MM.1S (cell line): ENCODE measurements at places on chromosomes 16 and 17.

- DNase-seq, result peak; percentile 10
Measured at GRCh38 chr16:57192720-57193486, 6.8 kb downstream of the RSPRY1 start.

DNA sequence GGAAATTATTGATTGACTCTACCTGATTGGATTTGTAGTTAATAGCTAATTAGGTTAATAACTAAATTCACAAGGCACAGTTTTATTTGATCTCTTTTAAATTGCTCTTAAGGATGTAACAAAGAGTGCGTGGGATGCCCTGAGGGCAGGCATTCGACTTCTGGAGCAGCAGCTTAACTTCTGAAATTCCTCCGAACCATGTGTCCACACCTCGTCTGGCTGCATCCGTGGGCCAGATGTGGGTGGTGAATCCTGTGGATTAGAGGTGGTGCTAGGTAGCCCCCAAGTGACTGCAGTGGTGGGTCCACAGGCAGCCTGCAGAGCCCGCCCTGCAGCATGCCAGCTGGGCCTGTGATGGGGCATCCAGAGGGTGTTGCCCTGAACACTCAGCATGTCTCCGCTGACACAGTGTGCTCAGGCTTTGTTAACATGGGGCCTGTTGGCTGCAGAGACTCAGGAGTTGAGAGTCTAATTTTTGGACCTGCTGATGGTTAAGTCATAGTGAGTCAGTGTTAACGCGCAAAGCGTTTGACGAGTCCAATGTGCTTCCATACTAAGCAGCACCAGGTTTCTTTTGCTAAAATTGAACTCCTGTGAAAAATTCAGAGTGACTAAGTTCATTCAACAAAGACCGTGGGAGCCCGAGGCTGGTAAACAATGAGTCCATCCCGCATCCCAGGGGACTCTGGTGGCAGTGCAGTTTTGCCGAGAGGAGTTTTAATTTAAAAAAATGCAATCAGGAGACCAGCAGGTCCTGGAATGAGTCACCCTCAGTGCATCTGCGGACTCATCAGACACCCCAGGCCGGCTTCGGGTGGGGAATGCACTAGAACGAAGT is 3.8 kb upstream of the NPB start:
- no peak for DNase-seq

DNA sequence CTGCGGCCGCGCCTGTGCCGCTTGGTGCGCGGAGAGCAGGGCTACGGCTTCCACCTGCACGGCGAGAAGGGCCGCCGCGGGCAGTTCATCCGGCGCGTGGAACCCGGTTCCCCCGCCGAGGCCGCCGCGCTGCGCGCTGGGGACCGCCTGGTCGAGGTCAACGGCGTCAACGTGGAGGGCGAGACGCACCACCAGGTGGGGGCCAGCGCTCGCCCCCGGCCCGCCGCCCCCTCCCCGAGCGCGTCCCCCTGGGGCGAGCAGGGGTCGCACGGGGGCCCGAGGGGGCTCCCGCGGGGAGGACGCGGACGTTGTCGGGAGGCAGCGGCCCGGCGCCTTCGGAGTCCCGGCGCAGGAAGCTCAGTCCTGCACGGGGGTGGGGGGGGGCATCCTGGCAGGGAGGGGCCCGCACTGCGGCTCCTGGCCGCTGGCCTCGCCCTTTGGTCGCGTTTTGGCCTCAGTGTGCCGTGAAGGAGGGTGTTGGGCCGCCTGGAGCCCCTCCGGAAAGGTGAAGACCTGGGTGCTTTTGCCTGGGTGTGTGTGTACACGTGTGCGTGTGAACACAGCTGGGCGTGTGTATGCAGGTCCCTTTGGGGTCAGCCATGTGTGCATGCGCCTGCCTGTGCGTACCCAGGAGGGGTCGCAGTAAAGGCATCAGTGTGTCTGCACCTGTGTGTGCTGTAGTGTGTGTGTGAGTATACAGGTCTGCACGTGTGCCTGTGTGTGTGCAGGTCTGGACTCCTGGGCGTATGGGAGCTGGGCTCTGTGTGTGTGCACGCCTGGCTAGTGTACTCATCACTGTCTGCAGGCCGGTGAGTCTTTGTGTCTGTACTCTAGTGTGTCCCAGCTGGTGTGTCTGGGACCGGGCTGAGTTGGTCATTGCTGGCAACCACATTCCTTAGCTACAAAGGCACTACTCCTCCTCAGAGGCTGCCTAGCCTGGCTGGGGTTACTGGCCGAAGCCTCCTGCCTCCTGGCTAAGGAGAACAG is 615 bp downstream of the NHERF2 start:
- peak; percentile 7 for DNase-seq

GRCh38 chr17:33680472-33680871 is 387.4 kb upstream of the ASIC2 start:
- DNase-seq, result no peak

GRCh38 chr17:27473190-27473747 is 17.0 kb downstream of the KSR1 start:
- DNase-seq, result no peak

DNA sequence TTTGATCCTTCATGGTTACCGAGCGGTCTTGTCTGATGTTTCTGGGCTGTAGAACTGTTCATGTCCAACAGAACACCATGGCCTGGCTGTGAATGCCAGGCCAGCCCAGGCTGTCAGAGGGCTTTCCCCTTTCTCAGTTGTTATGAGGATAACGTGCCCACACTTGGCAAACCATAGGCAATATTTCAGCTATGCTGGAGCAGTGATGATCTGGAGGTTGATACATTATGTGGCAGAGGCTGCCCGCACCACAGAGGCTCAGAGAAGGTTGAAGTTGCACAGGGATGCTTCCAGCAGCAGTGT is 92.9 kb downstream of the C16orf78 start:
- DNase-seq, result no peak

DNA sequence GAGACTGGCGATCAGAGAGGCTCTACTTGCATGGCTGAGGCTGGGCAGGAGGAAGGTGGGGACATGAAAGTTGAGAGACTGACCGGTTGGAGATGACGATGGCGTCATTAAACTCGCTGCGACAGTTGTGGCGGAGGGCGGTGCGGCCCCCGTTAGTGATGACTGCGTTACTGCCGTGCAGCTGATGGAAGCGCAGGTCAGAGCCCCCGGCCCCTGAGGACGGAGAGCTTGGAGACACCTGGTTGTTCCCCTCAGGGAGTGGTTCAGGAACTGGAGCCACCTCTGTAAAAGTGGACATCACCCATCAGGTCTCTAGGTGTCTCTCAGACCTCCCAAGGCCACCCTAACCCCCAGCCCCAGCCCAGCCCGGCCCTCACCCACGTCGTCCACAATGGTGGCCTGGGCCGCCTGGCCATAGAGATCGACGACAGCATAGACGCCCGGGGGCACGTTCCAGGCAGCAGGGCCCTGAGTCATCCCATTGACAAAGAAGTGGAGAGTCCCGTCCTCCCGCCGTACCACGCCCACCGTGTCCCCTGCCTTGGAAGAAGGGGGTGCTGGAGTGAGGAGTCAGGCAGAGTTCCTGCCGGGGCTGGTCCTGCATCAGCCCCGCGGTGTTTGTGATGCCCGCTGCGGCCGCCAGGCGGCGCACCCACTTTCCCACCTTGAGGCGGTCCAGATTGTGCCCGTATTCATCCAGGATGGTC is 5.3 kb downstream of the NEURL4 start:
- DNase-seq, result no peak

GRCh38 chr17:40218006-40218739 is 931 bp upstream of the WIPF2 start:
- DNase-seq, result no peak

GRCh38 chr17:80594431-80595269 is 50.0 kb downstream of the RPTOR start:
- DNase-seq, result no peak

- DNase-seq, result peak; percentile 74
Measured at GRCh38 chr17:56819431-56820145, 14.1 kb downstream of the C17orf67 start.

DNA sequence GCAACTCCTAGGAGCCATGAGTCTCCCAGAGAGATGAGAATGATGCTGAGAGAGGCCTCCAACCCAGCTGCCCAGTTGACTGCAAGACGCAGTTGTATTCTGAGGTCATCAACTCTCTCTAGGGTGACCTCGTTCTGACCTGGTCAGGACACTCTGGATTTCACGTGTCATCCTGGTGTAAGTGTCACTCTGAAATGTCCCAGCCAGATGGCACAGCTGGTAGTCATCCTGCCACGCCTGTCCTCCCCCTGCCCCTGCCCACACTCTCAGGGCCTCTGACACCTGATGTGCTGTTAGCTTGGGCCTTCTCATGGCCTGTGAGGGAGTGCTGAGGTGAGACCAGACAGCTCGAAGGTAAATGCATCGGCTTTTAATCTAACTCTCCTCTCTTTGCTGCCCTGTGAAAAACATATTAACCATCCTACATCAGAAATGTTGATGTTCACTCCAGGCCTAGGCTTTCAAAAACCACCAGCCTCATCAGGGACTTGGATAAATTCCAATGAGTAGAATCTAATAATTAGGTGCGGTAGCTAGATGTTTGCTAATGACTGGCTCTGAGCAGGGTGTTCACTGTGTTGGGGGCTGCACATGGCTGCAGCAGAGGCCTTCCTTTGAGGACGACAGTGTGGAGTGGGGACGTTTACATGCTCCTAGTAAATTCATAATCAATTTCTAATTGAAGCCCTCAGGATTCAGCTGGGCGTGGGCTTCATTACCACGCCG is 13.8 kb downstream of the MLYCD start:
- DNase-seq, result no peak

- no peak for DNase-seq
Measured at GRCh38 chr17:32943647-32944191, 15.8 kb downstream of the TMEM98 start.

DNA sequence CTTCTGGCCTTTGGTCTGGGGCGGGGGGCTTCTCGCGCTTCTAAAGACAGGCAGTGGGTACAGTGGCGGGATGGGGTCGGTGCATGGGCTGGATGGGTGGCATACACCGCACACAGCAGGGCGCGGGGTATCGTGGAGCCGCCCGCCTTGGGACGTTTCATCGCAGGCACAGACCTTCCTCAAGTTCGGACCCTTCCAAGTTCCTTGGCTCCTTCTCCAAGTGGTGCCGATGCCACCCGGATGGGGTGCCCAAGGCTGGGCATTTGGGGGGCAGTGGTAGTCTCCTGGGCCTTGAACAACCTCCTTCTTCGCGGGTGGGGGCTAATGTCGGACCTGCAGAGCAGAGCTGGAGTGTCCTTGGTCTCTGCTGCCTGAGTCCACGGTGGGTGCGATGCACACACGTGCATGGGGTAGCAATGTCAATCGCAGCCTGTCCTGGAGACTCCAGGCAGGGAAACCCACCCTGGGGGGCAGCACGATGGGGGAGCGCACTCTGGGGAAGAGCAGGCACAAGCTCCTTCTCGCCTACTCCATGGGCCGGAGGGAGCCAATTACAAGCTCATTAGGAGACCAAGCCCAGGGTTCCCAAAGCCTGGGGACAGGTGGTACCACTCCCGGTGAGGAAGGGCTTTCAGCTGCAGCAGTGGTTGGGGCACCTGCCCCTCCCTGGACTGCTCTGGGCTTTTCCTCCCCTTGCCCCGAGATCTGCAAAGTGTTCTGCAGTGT is 686 bp upstream of the MTSS2 start:
- no peak for DNase-seq

DNA sequence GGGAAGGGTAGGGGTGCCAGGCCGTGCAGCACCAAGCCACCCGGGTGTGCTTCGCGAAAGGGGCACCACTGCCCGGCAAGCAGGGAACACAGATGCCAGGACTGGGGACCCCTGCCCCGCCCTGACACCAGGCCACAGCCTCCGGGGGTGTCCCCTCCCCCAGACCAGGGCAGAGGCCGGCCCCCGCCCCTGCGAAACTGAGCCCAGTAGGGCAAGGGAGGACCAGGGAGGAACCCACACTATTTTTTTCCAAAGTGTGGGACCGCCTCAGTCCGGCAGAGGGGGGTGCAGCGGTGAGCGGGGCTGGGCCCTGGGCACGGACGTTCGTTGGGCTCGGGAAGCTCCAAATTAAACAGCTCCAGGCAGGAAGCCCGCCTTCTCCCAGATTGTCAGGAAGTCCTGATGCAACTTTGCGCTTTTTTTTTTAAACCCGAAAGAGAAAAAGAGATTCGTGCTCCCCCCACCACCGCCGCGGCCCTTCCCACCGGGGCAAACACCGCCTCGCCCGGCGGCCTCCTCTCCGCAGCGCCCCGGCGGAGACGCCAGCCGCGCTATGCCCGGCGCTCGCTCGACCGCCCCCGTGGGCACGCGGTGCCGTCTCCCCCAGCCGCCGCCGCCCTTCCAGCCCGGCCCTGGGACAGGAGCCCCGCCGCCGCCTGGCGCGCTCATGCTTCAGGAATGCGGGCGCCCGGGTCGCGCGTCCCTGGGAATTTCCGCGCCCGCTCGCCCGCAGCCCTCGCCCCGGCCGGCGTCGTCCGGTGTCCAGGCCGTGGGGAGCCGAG is 755 bp downstream of the PIEZO1 start:
- peak; percentile 35 for DNase-seq

GRCh38 chr17:4585638-4585994 is 1.3 kb downstream of the SMTNL2 start:
- no peak for DNase-seq

GRCh38 chr16:19599968-19600716 is 44.6 kb downstream of the VPS35L start:
- no peak for DNase-seq

- DNase-seq, result no peak
Measured at GRCh38 chr17:79761894-79762589, 15.9 kb upstream of the CBX2 start.

GRCh38 chr17:46106966-46107644 is 86.1 kb downstream of the KANSL1 start:
- DNase-seq, result no peak

DNA sequence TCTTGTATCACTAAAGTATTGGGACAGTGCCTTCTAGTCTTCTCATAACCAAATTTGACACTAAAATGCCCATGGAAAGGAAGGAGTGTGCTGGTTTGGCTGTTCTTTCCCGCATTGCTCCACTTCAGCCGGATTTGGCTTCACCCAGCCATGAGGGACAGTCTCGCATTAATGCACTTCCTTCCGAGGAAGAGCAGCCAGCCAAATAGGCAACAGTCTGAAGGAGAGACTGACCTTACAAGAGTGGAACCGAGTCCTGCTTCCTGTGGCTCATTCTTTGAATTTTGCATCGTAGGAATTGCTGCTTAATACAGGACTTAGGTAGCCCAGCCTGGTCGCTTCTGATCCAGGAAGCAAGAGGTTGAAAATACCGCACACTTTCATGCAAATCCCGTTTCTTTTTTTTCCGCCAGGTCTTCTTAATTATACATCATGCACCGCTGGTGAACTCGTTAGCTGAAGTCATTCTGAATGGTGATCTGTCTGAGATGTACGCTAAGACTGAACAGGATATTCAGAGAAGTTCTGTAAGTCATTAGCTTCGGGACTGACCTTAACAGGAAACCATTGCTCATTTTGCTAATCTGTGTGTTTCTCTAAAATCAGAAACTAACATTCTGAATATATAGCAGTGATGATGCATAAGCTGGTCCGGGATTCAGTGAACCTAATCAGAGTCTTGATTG is 38.2 kb downstream of the CLEC16A start:
- no peak for DNase-seq

GRCh38 chr17:58786586-58787295 is 31.1 kb downstream of the PPM1E start:
- DNase-seq, result no peak
